ENCODE measurements at places on chromosomes 1 and 21. TPM values are rescaled to one million over a fixed set of nuclear protein-coding genes. Genes with fewer than 3 reads are reported as not detected.

The LY9 gene
- total RNA-seq: not detected

The LHX8 gene
- total RNA-seq: 0.52 TPM

GRCh38 chr1:182484531-182485257, 34.7 kb downstream of the RGSL1 start:
- no peak overlapping the region for H3K4me3 ChIP-seq
- no peak for DNase-seq
- no peaks in the 10 kb centered on the region for H3K36me3 ChIP-seq
- H3K27me3 ChIP-seq: no peaks in the 10 kb centered on the region

GRCh38 chr1:167714098-167714438, 7.7 kb upstream of the MPZL1 start:
- DNase-seq: no peak
- peaks cover 3% of the 10 kb centered on the region for H3K27me3 ChIP-seq
- peak overlapping the region; percentile 87 for H3K27ac ChIP-seq
- no peaks in the 10 kb centered on the region for H3K36me3 ChIP-seq
- peak overlapping the region; percentile 90 for H3K4me3 ChIP-seq
- no peaks in the 10 kb centered on the region for H3K4me1 ChIP-seq

Measured in astrocyte (in vitro differentiated cells and primary cell).